ENCODE measurements at places on chromosomes 13 and 19. TPM values are rescaled to one million over a fixed set of nuclear protein-coding genes. Genes with fewer than 3 reads are reported as not detected.

GRCh38 chr19:3898426-3898825 lies 17.9 kb downstream of the ATCAY start:
- DNase-seq = no peak

DNA sequence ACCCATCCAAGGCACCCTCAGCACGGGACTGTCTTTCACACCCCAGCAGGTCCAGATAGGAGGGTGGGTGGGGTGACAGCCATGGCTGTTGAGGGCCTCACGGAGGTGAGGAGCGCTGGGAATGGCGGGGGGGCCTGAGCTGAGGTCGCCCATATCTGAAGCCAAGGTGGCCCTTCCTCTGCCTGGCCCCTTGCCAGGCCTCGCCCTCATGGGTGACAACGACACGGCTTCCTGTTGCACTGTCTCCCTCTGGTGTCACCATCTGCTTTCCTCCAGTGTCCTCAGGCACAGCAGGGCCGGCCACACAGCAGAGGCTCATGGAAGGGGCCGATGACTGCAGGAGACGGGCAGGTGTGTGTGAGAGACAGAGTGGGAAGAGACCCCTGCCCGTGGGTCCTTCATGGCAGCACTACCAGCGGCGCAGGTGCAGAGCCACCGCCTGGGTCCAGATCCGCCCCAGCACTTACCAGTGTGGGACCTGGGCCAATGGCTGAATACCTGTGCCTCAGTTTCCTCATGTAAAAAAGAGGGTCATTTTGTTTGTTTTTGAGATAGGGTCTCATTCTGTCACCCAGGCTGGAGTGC lies 8.1 kb upstream of the NKPD1 start:
- DNase-seq = no peak

Gene HSD11B1L
- 9.3 TPM for total RNA-seq

- no peak for DNase-seq
These were observed 4.9 kb downstream of the SMG9 start for GRCh38 chr19:43749898-43750297.

Gene CYP4F3
- not detected for total RNA-seq

- no peak for DNase-seq
These were observed 172.6 kb upstream of the ATXN8OS start for GRCh38 chr13:69935043-69935442.

Gene IZUMO2
- total RNA-seq = 0.81 TPM

GRCh38 chr13:95385373-95385772 lies 84.1 kb upstream of the ABCC4 start:
- DNase-seq = no peak

- DNase-seq = peak; percentile 57
These were observed 3.7 kb downstream of the GAS6 start for GRCh38 chr13:113860051-113860664.

Gene TDRD12
- 1.3 TPM for total RNA-seq

DNA sequence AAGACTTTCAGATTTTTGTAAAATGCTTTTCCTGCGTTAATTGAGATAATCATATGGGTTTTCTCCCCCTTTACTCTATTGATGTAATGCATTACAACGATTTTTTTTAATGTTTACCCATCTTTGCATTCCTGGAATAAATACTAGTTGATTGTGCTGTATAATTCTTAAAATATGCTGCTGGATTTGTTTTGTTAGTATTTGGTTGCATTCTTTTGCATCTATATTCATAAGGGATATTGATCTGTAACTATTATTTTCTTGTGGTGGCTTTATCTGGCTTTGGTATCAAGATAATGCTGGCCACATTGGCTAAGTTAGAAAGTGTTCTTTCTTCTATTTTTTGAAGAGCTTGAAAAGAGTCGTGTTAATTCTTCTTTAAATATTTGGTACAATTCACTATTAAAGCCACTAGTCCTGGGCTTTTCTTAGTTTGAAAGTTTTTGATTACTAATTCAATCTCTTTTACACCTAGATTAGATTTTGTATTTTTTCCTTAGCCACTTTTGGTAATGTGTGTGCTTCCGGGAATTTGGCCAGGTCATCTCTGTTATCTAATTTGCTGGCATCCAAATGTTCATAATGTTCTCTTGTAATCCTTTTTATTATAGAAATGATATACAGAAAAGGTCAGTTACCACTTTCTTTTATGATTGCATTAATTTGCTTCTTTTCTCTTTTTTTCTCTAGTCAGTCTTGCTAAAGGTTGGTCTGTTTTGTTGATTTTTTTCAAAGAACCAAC lies 29.8 kb downstream of the KL start:
- no peak for DNase-seq

Gene CEACAM8
- not detected for total RNA-seq

Gene PLK5
- total RNA-seq = 0.50 TPM

Gene EXOSC5
- 58.7 TPM for total RNA-seq

GRCh38 chr19:39351537-39352064 lies 9.4 kb downstream of the SAMD4B start:
- no peak for DNase-seq

- no peak for DNase-seq
These were observed 306.4 kb upstream of the ARGLU1 start for GRCh38 chr13:106874323-106874722.

Gene SIGLEC11
- not detected for total RNA-seq

DNA sequence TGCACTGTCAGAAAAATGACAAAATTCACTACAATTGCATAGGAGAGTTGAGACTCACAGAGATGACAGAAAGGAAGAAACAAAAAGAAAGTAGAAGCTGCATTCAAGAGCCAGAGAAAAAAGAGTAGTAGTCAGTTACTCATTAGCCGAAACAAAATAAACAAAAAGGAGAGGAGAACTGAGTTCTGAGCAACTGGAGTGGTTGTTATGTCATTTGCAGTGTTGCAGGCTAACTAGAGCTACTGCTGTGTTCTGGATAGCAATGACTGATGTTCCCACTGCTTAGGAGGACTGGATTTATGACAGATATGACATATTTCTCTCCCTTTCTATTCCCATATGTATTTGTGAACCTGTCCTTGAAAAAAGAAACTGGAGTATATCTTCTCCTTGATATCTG lies 482.6 kb downstream of the RFC3 start:
- DNase-seq = no peak

DNA sequence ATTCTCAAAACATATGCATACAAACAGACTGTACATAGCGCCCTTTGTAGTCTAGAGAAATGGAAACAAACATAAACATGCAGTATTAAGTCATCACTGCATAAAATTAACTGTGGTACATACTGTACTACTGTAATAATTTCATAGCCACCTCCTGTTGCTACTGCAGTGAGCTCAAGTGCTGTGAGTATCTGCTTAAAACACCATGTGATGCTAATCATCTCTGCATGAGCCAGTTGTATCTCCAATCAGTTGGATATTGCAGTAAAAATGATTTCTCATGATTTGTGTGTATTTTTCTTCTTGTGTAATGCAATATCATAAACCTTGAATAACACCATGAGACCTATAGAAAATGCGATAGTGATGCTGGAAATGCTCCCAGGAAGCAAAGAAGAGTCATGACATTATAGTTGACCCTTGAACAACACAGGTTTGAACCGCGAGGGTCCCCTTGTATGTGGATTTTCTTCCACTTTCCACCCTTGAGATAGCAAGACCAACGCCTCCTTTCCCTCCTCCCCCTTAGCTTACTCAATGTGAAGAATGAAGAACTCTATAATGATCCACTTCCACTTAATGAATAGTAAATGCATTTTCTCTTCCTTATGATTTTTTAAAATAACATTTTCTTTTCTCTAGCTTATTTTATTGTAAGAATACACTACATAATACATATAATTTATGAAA lies 4.1 kb downstream of the TNFSF13B start:
- DNase-seq = no peak

All from H9 (cell line).